ENCODE measurements at places on chromosomes 5 and 9.

DNA sequence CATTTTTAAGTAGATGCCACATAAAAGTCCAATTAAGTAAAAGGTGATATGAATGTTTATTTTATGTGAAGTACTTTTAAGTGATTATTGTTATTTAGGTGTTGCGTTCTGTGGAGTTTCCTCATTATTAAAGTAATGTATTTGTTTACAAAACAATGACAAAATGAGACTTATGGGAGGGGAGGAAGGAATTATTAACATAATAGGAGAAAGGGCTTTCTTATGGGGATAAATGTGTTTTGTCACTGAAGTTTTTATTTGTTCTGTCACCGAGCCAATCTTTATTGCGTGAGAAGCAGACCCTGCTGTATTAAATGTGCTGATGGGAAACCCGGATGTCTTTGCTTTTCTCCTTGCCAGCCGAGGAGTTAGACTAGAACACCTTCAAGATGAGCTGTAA is 44.5 kb downstream of the TRIO start:
- no peak for DNase-seq

DNA sequence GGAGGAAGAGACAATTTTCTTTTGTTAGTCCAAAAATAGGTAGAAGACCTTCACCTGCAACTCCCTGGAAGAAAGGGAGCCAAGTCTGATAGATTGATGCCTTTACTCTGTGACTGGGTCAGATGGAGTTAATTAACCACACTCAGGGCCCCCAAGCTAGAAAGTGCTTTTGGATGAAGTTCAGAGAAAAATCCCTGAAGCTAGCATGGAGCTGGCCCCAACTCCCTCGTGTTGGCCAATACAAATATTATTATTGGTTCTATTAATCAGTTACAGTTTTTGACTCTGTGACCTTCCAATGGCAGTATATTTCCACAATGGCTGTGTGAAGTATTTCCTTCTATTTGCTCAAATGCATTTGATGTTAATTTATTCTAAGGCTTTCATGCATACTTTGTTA is 1753.5 kb downstream of the EFNA5 start:
- no peak for DNase-seq

DNA sequence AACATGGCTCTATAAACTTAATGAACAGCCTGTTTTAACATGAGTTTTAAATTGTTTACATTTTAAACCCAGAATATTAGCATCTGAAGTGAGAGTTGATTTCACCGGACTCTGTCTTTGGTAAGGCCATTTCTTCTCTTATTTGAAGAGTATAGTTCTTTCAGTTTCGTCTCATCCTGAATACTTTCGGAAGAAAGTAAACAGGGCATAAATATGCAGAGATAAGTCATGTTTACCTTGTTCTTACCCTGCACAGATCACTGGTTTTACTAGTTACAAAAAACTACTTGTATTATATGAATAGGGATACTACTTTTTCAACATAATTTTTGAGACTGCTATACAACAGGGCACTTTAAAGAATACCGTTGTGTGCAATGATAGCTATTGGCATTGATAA is 656.3 kb upstream of the ZNF608 start:
- no peak for DNase-seq

- no peak for DNase-seq
Observed at GRCh38 chr5:75611311-75612225, at the start of gene ANKDD1B. TSS of gene ANKDD1B (plus strand) at chr5:75611453. CDS start at chr5:75611635, 182 bp downstream.

DNA sequence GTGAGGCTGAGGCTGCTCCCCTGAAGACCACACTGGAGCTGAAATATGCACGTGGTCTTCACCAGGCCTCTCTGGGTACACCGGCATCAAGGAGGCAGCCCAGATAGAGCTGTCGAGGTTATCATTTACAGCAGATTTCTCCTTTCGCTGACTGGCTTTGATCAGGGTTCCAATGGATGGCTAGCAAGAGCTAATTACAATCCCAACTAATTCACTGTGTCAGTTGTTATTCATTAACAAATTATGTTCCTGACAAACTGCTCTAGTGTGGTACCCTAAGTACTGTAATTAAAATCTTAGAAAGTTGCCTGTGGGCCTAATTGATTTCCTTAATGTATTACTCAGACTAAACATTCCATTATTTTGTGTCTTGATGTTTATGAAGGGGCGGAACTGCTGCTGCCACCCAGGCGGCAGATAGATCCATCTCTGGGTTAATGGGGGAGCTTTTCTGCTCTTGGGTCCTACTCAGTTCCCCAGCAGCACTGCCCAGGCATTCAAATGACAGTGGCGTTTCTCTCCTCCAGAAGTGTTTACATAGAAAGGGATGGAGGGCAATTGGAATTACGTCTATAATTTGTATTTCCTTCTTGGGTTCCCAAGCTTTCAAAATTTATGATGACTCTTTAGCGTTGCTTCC is 71.7 kb upstream of the RAD23B start:
- DNase-seq = no peak

DNA sequence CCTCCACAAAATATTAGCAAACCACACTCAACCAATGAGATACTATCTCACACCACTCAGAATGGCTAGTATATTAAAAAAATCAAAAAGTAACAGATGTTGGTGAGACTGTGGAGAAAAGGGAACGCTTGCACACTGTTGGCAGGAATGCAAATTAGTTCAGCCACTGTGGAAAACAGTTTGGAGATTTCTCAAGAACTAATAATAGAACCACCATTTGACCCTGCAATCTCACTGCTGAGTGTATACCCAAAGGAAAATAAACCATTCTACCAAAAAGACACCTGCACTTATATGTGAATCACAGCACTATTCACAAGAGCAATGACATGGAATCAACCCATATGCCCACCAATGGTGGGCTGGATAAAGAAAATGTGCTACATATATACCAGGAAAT is 393.5 kb downstream of the PDE4D start:
- no peak for DNase-seq

DNA sequence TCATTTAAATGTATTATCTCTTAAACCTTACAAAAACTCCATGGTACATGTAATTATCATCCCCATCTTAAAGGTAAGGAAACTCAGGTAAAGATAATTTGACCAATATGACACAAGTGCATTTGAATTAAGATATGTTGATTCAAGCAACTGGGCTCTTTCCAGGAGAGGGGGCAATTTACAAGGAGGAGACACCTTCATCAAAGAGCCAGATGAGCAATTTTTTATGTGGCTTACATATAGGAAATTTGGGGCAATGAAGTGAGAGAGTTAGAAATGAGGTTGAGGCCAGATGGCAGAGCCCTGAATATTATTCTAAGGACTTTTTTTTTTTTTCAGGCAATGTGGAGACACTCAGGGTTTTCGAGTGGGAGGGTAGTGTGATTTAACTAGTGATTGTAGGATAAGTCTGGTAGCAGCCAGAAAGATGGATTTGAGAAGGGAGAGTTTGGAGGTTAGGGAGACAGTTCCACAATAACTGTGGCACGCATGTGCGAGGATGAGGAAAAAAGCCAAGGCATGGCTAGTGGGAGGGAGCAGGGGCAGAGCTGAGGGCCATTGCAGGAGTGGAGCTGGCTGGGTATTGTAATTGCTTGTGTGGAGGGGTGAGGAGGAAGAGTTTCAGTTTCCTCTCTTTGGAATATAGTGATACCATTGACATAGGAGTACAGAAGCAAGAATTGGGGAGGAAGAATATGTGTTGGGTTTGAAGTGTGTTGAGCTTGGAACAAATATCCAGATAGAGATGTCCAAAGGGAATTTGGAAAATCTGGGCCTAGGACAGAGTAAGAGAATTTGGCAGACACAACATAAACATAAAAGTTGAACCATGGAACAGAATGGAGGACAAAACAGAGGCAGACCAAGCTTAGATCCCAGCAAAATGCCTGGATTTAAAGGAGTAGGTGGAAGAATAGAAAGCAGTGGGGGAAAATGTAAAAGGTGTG is 72.0 kb downstream of the ACTBL2 start:
- no peak for DNase-seq

DNA sequence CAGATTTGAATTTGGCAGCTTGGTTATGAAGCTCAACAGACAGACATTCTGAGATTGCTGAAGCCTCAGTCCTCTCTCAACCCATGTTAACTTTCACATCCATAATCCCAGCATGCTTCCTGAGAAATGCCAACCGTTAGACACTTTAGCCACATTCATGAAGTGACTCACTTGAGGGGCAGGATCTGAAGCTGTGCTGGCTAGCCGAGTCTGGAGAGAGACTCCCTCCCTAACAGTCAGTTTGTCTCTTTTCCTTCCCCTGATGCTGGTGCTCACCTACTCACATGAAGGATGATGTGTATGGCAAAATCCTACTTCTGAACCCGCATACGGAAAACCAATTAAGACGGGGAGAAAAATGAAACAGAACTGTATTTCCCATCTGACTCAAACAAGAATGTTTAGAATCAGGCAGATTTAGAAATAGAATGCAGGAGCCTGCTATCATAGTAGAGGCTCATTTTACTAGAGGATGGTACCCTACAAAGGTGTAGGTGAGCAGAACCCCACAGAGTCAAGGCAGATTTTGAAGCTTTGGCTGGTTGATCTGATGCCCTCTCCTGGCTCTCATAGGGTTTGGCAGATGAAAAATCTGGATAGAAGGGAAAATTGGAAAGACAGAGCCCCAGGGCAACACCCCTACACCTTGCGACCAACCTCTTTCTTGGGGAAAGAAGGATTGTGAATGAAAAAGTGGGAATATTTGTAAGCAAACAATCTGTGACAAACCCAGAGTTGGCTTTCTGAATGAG is 150.9 kb upstream of the LHFPL2 start:
- DNase-seq = no peak

- DNase-seq = peak; percentile 83
Observed at GRCh38 chr9:109349421-109349846, 28.6 kb upstream of the EPB41L4B start.

- no peak for DNase-seq
Observed at GRCh38 chr5:92927291-92927778, 653.7 kb downstream of the NR2F1-AS1 start.

Data from fibroblast of skin of left quadriceps (primary cell).